ENCODE measurements at places on chromosomes 12 and 14. TPM values are rescaled to one million over a fixed set of nuclear protein-coding genes. Genes with fewer than 3 reads are reported as not detected.

DNA sequence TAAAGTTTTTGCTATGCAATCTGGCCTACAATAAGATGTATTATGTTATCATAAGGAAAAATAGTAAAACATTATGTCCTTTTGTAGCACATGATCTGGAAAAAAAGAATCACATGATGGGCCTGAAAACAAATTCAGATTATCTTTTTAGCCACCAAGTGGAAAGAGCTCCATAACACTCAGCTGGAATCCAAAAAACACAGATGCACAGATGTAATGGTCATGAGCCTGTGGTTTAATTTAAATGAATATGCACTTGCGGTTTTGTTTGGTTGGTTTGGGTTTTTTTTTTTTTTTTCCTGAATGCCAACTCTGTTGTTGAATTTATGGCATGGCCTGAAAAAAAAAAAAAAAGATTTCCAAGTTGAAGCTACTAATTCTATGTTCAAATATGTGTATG, 4.1 kb downstream of the KCNC2 start:
- peaks cover 4% of the 10 kb centered on the region for H3K4me1 ChIP-seq
- peak overlapping the region; percentile 63 for H3K4me3 ChIP-seq
- H3K27ac ChIP-seq: no peak overlapping the region
- H3K27me3 ChIP-seq: peaks cover 9% of the 10 kb centered on the region
- peaks cover 6% of the 10 kb centered on the region for H3K36me3 ChIP-seq
- DNase-seq: no peak

The ZNF891 gene
- total RNA-seq: 9.2 TPM

GRCh38 chr14:74634964-74635363, 22.9 kb upstream of the LTBP2 start:
- H3K4me1 ChIP-seq: peaks cover 46% of the 10 kb centered on the region
- H3K4me3 ChIP-seq: peak overlapping the region; percentile 78
- H3K27ac ChIP-seq: peak overlapping the region; percentile 93
- no peaks in the 10 kb centered on the region for H3K36me3 ChIP-seq
- no peak for DNase-seq
- H3K27me3 ChIP-seq: peaks cover 14% of the 10 kb centered on the region

The DPF3 gene
- total RNA-seq: 13.7 TPM

GRCh38 chr14:72965249-72965648, 39.0 kb downstream of the DCAF4 start:
- no peak overlapping the region for H3K27ac ChIP-seq
- H3K4me3 ChIP-seq: no peak overlapping the region
- peaks cover 9% of the 10 kb centered on the region for H3K36me3 ChIP-seq
- no peak for DNase-seq

DNA sequence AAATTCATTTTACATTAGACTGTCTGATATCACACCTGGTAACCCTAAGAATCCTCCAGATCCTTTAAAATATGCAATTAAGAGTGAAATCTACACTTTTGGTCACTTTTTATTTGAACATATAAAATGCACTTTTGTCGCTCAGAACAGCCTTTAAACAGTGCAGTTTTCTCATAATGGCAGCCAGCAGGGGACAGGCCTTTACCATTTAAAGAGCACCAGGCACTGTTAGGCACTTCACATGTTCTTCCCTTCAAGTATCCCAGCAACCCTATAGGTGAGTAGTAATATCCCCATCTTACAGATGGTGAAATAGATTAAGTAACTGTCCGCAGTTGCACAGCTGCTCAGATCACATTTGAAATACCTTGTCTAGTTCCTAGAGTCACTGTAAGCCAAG, 11.3 kb upstream of the SAMD4A start:
- peaks cover 3% of the 10 kb centered on the region for H3K27me3 ChIP-seq
- H3K36me3 ChIP-seq: no peaks in the 10 kb centered on the region
- DNase-seq: no peak
- H3K4me3 ChIP-seq: no peak overlapping the region

DNA sequence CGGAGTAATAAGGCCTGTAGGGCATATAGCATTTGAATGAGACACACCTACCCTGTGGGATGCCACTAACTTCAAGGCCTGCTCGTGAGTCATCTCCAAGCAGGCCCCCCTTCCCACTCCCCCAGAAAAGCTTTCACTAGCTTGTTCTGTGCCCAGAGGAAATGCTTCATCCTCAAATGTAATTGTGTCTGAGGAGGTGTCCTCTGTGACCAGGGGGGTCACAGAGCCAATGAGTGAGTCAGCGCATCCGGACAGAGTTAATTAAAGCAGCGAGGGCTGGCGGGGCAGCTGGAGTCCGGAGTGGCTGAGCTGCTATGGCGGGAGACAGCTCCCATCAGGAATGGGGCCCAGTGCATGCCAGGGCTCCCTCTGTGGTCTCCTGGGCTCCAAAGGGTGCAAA, 27.0 kb upstream of the ESRRB start:
- H3K27ac ChIP-seq: no peak overlapping the region
- no peak for DNase-seq
- peaks cover 6% of the 10 kb centered on the region for H3K4me1 ChIP-seq
- H3K27me3 ChIP-seq: peaks cover 6% of the 10 kb centered on the region

GRCh38 chr12:113858841-113859386, 107.2 kb downstream of the RBM19 start:
- peaks cover 11% of the 10 kb centered on the region for H3K27me3 ChIP-seq
- peaks cover 54% of the 10 kb centered on the region for H3K4me1 ChIP-seq
- no peak for DNase-seq
- no peak overlapping the region for H3K27ac ChIP-seq
- H3K36me3 ChIP-seq: no peaks in the 10 kb centered on the region

DNA sequence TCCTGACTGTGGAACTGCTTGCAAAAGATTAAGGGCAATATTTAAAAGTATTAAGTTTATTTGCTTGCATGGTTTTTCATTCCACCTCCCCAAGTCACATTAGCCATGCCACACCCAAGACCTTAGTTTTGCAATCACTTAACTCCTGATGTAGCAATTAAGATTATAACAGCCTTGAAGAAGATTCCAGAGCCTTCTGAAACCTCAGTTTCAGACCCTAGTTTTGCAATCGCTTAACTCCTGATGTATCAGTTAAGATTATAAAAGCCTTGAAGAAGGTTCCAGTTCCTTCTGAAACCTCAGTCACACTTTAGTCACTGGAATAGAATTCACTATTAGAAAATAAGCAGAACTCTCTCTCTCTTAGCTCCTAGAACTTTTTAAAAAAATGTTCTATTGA, 42.7 kb upstream of the DCN start:
- DNase-seq: no peak
- peaks cover 2% of the 10 kb centered on the region for H3K27me3 ChIP-seq
- no peak overlapping the region for H3K4me3 ChIP-seq
- H3K27ac ChIP-seq: no peak overlapping the region

DNA sequence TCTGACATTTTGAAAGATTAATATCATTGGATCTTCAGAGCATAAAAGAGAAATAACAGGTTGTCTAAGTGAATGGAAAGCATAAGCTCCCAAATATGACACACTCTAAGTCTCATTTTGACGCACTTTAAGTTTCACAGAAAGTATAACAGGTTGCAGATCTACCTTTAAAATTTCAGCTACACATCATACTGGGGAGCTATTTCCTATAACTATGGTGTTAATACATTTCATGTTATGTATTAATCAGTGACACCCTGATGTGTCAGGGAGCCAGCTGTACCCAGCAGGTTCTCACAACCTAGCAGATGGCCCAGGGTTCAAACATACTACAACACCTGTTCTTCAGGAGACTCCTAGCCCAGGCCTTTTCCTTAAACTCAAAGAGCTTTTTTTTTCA, 31.1 kb upstream of the TMX1 start:
- peak overlapping the region; percentile 35 for H3K4me3 ChIP-seq

GRCh38 chr12:89801284-89801683, 92.6 kb upstream of the ATP2B1 start:
- DNase-seq: no peak
- no peaks in the 10 kb centered on the region for H3K27me3 ChIP-seq
- no peaks in the 10 kb centered on the region for H3K36me3 ChIP-seq
- H3K4me1 ChIP-seq: no peaks in the 10 kb centered on the region

DNA sequence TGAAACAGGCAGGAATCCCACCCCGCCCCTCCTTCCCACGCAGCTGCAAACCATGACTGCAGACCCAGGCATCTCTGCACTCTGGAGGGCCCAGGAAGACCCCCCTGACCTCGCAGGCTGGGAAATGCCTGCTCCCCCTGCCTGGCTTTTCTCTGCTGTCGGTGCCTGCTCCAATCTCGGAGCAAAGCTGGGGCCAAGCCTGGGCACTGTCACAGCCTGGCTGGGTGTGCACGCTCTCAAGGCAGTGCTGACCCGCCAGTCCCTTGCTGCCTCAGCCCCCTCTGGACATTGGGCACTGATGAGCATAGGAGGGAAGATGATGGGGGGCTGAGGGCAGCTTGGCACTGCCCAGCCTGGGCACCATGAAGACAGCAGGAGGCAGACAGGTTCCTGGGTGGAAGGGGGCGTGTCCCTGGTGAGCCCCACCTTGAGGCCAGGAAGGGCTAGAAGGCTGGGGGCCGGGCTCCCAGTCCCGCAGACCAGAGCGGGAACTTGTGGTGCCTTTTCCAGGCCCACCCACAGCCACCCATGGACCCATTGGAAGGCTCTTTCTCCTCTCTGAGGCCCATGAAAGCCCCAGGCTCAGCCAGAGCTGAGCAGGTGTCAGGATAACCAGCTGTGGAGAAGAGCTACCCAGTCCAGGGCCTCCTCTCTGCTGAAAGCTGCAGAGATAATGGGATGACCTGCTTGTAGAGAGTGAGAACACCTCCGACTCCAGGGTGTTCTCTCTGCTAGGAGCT, 10.7 kb upstream of the ZNF605 start:
- no peaks in the 10 kb centered on the region for H3K27me3 ChIP-seq
- H3K36me3 ChIP-seq: peaks cover 13% of the 10 kb centered on the region
- DNase-seq: no peak
- H3K4me1 ChIP-seq: no peaks in the 10 kb centered on the region

The GPN3 gene
- 17.5 TPM for total RNA-seq

The C12orf54 gene
- total RNA-seq: not detected

GRCh38 chr14:26074892-26075291, 522.9 kb downstream of the NOVA1 start:
- H3K27ac ChIP-seq: no peak overlapping the region
- no peaks in the 10 kb centered on the region for H3K27me3 ChIP-seq
- H3K4me3 ChIP-seq: no peak overlapping the region
- DNase-seq: no peak

The PTGER2 gene
- total RNA-seq: not detected

- H3K36me3 ChIP-seq: no peaks in the 10 kb centered on the region
- H3K4me3 ChIP-seq: no peak overlapping the region
- peaks cover 31% of the 10 kb centered on the region for H3K4me1 ChIP-seq
- no peaks in the 10 kb centered on the region for H3K27me3 ChIP-seq
- H3K27ac ChIP-seq: no peak overlapping the region
Observed at GRCh38 chr14:50808053-50808452, 22.9 kb downstream of the NIN start.

The CCDC38 gene
- total RNA-seq: not detected

DNA sequence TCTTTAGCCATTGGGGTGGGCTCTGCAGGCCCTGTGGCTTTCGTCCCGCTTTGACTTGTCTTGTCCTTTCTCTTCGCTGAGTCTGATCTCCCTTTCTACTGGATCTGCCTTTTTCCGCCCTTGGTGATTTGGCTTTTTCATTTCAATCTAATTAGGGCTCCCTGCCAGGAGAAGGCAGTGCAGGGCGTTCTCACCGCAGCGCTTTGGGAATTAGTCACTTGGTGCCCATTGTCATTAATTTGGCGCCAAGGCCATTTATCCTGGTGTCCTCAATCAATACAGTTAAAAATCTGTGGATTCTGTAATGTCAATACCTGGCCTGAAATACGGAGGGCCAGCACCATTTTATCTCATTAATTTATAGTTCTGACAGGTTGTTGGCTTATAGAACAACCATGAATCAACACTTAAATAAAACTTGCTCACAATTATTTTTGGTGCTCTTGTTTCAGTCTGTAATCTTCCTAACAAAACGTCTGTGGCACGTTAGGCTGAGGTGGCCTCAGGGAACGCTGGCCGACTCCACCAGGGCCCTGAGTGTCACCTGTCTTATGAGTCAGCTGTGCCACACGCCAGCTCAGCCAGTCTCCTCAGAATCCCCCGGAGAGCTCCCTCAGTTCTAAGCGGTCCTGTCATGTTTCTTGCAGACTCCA, 115.7 kb downstream of the BEGAIN start:
- no peak for DNase-seq
- peaks cover 2% of the 10 kb centered on the region for H3K27me3 ChIP-seq
- peaks cover 11% of the 10 kb centered on the region for H3K4me1 ChIP-seq
- peaks cover 11% of the 10 kb centered on the region for H3K36me3 ChIP-seq

GRCh38 chr12:57726884-57727757, 11.4 kb downstream of the AGAP2 start:
- DNase-seq: peak; percentile 42
- no peak overlapping the region for H3K4me3 ChIP-seq
- H3K36me3 ChIP-seq: peaks cover 19% of the 10 kb centered on the region
- peaks cover 31% of the 10 kb centered on the region for H3K27me3 ChIP-seq
- H3K27ac ChIP-seq: no peak overlapping the region

GRCh38 chr14:47447076-47447475, 228.3 kb downstream of the MDGA2 start:
- DNase-seq: no peak
- no peaks in the 10 kb centered on the region for H3K36me3 ChIP-seq
- H3K27me3 ChIP-seq: no peaks in the 10 kb centered on the region
- H3K4me3 ChIP-seq: no peak overlapping the region
- no peaks in the 10 kb centered on the region for H3K4me1 ChIP-seq

GRCh38 chr14:55930016-55930784, 188.0 kb upstream of the PELI2 start:
- peaks cover 6% of the 10 kb centered on the region for H3K27me3 ChIP-seq
- H3K27ac ChIP-seq: no peak overlapping the region
- no peak overlapping the region for H3K4me3 ChIP-seq
- DNase-seq: no peak
- peaks cover 15% of the 10 kb centered on the region for H3K4me1 ChIP-seq

- H3K4me3 ChIP-seq: no peak overlapping the region
- H3K4me1 ChIP-seq: no peaks in the 10 kb centered on the region
- H3K27me3 ChIP-seq: no peaks in the 10 kb centered on the region
- no peak overlapping the region for H3K27ac ChIP-seq
Observed at GRCh38 chr12:7217475-7218069, 28.1 kb downstream of the PEX5 start.

The BCL11B gene
- 2.6 TPM for total RNA-seq

GRCh38 chr14:96105926-96106441, 66.8 kb downstream of the C14orf132 start:
- H3K27me3 ChIP-seq: peaks cover 16% of the 10 kb centered on the region
- H3K4me3 ChIP-seq: peak overlapping the region; percentile 1
- peaks cover 27% of the 10 kb centered on the region for H3K4me1 ChIP-seq
- no peaks in the 10 kb centered on the region for H3K36me3 ChIP-seq
- no peak for DNase-seq
- peak overlapping the region; percentile 86 for H3K27ac ChIP-seq

DNA sequence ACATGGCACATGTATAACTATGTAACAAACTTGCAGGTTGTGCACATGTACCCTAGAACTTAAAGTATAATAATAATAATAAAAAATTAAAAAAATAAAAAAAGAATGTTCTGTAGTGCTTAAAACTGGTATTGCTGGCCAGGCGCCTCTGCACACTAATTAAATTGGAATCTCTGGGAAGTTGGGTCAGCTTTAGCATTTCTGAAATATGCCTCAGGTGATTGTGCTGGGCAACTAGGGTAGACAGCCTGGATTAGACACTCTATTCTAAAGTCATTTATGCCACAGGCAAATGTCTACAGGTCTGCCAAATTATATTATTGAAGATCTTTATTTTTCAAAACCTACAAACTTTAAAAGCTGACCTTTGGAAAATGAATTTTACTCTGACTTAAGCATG, 55.3 kb downstream of the PPM1H start:
- H3K4me1 ChIP-seq: no peaks in the 10 kb centered on the region
- no peak overlapping the region for H3K27ac ChIP-seq
- H3K4me3 ChIP-seq: no peak overlapping the region
- no peaks in the 10 kb centered on the region for H3K36me3 ChIP-seq
- no peaks in the 10 kb centered on the region for H3K27me3 ChIP-seq

GRCh38 chr12:67413577-67413976, 144.4 kb downstream of the CAND1 start:
- peaks cover 28% of the 10 kb centered on the region for H3K4me1 ChIP-seq
- peaks cover 1% of the 10 kb centered on the region for H3K27me3 ChIP-seq
- H3K27ac ChIP-seq: no peak overlapping the region

Data from glutamatergic neuron (in vitro differentiated cells).